ENCODE measurements at places on chromosomes 7 and 10.
A peak's percentile ranks its signal among the peaks of the same experiment; 100 is the strongest.

GRCh38 chr7:102891693-102892261 lies 21.0 kb upstream of the LRRC17 start:
- no peak for DNase-seq

DNA sequence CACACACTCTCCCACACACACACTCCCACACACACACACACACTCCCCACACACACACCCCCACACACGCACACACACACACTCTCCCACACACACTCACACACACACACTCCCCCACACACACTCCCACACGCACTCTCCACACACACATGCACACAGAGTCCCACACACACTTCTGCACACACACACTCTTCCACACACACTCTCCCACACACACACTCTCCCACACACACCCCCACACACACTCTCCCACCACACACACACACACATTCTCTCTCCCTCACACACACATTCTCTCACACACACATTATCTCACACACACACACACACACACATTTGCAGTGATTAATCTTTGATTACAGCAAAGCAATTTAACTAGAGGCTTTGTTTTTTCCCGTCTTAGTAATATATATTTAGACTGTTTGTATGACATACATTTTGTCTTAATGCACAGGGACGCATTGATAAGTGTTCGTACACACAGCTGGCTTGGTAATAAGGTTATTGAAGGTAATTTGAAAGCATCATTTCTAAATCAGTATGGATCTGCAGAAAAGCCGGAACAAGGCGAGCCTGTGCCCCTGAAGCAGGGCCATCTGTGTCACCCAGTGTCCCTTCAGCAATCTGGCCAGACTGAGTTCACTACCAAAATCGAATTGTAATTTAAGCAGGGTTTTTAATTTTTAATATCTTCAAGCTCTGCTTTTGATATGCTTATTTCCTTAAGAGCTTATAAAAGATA lies 69.9 kb upstream of the SH2B2 start:
- no peak for DNase-seq

- DNase-seq = peak; percentile 30
Measured at GRCh38 chr10:86177537-86178155, 188.9 kb downstream of the GRID1 start.

DNA sequence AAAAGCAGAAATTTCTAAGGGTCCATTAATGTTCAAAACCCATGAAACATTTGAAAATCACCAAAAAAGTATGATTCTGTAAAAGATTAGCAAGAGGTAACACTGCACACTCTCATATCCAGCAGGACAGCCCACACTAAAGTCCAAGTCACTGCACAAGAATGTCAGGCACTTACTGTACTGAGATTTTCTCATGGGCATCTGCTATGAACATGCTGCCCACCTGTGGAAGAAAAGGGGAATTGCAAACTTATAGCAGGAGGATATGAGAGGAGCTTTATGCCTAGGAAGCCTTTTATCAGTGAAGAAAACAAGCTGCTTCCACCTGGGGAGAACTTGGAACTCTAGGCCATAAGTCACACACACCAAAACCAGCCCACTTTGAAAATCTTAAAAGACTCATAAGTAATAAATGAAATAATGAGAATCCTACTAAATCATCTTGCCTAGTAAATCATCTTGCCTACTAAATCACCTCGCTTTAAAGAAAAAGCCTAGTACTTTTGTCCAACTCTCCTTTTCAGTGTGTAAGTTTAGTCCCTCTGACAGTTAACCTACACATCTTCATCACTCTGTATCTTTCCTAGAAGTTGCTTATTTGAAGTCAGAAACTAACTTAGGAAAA lies 46.1 kb downstream of the ARMH3 start:
- no peak for DNase-seq

DNA sequence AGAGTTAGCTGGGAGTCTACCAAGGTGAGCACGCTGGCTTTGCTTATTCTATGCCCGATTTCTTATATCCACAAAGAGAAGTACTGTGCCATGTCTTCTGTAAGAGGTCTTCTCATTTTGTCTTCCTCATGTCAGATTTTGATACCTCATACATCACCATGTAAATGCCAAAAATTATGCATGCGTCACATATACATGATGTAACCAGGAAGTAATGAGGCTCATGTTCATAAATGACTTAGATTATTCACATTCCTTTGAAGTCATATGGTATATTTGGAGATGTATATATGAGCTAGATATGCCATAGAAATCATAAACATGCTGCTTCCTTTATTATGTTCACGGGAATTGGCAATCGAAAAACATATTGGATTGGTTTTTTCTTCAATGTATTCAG lies 97.7 kb upstream of the CELF2 start:
- DNase-seq = no peak

GRCh38 chr7:22563621-22564241 lies 63.7 kb upstream of the STEAP1B start:
- DNase-seq = no peak

GRCh38 chr10:128001363-128001745 lies 94.5 kb downstream of the PTPRE start:
- DNase-seq = peak; percentile 23

GRCh38 chr10:107059872-107060271 lies 104.6 kb downstream of the SORCS1 start:
- DNase-seq = no peak

- DNase-seq = no peak
Measured at GRCh38 chr10:49429458-49429857, 33.6 kb upstream of the DRGX start.

- no peak for DNase-seq
Measured at GRCh38 chr7:18290865-18291264, 204.7 kb upstream of the HDAC9 start.

DNA sequence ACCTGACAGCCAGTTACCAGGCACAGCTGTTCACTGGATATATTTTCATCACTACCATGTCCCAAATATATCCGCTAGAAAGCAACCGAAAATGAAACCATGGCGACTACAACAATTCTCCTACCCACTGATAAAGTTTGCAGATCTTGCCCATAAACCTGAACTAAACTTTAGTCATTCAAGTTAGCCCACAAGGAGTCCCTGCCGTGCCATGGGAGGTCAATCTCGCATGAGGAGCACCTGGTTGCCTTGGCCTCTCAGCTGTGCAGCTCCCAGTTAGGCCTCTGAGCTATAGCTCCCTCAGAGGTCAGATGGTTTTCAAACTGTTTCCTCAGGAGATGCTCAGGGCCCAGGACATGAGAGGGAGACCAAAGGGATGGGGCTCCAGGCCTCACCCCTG lies 211.1 kb upstream of the RNF32 start:
- no peak for DNase-seq

DNA sequence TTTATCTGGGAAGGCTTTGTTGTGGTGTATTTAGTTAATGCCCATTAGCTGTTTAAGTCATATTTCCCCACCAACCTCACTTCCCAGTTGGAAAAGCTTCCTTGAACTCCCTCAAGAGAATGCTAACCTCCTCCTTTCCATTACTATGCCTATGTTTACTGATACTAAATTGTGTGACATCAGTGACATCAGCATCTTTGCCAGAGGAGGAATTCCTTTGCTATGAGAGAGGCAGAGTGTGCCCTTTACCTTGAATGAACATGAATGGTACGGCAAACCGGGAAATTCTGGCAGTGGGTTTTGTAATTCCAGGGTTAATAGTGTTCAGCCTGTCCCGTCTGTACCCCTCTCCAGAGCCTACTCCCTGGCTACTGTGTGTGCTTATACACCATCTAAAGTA lies 22.1 kb upstream of the GLCCI1 start:
- no peak for DNase-seq

- no peak for DNase-seq
Measured at GRCh38 chr10:72186258-72186981, 29.4 kb upstream of the ANAPC16 start.

DNA sequence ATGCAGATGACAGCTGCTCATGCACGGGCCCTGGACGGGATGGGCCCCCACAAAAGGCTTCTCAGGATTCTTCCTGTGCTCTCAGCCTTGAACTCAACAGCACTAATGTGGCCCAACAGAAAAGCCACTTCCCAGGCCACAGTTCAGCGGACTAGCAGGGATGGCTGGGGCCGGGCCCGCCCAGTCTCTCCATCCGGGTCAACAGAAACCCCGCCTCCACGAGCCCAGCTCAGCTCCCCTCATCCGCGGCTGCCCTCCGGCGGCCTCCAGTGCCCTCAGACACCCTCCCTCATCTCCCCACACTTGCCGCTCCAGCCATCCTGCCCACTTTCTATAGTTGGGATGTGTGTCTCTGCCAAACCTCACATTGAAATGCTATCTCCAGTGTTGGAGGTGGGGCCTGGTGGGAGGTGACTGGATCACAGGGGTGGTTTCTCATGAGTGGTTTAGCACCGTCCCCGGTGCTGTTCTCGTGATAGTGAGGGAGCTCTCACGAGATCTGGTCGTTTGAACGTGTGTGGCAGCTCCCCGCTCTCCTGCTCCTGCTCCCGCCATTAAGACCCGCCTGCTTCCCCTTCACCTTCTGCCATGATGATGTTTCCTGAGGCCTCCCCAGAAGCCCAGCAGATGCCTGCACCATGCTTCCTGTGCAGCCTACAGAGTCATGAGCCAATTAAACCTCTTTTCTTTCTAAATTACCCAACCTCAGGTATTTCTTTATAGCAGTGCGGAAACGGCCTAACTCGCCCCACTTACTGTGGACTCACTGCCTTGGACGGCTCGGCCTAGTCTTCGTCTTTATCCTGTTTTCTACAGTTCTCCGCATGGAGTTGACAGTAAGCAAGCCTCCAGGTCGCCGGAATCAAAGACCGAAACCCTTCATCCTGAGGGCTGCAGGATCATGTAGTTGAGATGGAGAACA lies 169.9 kb upstream of the RNF32 start:
- DNase-seq = no peak

GRCh38 chr10:16646181-16647059 lies 124.7 kb upstream of the C1QL3 start:
- DNase-seq = no peak

DNA sequence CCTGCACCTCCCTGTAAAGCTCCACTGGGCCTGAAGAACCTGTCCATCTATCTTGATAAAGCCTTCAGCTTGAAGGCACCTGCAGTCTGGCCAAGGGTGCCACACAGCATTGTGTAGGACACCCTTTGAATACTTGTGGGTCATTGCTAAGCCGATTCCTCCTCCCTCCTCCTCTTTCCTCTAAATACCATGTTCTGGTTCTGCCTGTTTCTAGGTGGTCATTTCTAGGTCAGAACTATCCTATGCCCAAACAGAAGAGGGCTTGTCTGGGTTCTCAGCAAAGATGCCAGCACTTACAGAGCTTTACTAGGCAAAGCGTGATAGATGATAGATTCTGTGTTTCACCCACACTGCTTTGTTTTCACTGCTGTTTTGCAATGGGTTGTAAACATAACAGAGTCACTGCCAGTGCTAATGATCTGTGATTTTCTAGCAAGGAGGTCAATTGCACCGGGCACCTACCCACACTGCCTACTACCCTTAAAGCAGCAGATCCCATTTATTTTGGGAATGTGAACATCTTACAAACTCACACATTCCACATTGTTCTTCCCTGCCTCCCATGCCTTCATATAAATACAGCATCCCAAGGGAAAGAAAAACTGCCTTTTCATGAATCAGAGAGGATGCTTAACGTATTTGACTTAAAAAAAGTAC lies 279.1 kb upstream of the PITRM1 start:
- DNase-seq = no peak

DNA sequence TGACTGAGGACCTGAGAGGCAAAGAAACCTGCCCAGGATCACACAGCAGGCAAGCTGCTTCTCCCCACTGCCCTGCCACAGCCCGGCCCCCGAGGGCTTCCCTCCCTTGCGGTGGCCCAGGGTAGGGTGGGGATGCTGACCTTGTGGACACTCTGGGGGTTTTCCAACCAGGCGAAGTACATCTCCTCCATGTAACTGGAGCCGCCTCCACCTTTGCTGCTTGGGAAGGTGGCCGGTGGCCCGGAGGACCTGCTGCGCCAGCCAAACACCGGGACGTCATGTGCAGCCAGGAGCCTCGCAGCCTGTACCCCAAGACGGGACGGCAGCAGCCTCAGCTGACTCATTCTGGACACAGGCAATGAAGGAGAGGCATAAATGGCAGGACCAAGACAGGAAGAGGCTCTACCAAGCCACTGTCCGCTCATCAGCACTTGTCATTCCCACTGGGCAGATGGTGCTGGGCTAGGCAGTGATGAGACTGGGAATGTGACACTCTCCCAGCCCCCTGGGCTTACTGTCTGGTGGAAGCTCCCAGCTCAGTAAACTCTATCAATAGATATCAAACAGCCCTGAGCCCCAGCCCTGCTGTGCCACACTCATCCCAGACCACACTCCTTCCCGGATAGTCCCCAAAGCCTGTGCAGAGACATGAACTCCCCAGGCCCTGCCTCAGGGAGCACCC lies 3.7 kb downstream of the OGDHL start:
- no peak for DNase-seq

DNA sequence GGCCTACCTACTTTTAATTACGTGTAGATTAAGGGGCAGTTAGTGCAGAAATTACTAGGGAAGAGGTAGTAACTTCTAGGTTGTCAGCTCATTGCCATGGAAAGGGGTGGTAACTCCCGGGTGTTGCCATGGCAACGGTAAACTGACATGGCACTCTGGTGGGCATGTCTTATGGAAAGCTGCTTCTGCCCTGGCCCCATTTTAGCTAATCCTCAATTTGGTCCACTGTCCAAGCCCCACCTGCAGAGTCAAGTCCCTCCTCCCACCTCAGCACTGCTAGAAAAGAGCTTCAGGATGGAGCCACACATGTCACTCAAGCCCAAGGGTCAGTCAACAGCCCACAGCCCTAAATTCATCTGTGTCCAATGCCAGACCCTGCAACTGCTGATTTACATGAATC lies 7.5 kb upstream of the ZKSCAN1 start:
- no peak for DNase-seq

DNA sequence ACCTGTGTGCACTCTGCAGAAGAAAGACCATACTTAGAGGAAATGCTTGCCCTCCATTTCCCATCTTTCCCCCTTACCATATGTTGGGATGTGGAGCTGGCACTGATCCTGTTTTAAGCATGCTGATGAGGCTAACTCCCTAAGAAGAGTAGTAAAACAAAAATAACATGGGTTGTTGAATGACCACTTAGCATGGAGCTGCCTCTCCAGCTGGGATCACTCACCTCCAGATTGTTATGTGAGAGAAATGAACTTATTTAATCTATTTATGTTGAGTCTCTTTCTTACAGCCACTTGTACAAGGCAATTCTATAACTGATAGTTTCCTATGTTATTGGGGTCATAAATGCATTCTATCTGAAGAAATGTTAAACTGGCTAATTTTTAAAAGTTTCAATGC lies 17.0 kb downstream of the CTTNBP2 start:
- no peak for DNase-seq

GRCh38 chr7:1662101-1662500 lies 8.0 kb upstream of the ELFN1 start:
- DNase-seq = peak; percentile 51

DNA sequence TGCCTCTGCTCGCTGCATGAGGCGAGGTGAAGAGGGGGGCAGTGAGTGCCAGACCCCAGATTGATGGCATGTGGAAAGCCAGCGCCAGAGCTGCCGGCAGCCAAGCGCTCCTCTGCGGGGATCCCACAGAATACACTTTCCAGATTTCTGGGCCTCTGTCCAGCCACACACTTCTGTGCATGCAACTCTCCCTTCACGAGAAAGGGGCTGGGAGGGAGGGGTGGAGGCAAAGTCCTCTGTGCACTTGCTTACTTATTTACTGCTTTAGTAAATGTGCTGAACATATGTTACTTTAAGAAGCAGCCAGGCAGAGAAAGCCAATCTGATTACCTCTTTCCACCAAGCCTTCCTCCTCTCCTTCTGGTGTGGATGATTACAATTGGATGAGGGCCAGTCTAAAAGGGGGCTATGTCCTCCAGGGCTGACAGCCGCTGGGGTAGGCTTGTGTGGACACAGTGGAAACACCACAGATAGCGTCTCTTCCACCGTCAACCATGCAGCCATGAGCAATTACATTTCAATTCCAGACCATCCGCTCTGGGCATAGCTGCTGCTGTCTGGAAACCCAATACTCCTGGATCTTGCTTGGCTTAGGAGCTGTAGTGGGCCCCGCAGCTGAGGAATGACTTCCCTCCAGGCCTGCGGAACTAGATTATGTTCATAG lies 322.8 kb upstream of the ANKRD30A start:
- DNase-seq = no peak
